Suppressor macrophage treated with lipopolysaccharide for 4 hours (primary cell): ENCODE measurements at places on chromosomes 11 and 22.

DNA sequence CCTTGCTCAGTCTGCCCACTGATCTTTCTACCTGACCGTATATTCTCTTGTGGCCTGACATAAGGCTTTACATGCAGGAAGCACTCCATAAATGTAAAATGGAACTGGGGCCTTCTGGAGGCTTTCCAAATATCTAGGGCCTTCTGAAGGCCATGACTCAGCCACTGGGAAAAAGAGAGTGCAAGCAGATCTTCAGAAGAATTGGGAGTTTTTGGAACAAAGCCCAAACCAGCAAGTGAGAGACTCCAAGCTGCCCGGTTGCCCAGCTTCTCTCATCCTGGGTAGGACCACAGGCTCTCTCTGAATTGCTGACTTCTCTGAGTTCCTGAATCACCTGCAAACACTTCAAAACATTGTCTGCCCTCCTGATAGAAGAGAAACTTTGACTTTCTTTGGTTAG lies 107.9 kb upstream of the BMAL1 start:
- peak; percentile 10 for DNase-seq

DNA sequence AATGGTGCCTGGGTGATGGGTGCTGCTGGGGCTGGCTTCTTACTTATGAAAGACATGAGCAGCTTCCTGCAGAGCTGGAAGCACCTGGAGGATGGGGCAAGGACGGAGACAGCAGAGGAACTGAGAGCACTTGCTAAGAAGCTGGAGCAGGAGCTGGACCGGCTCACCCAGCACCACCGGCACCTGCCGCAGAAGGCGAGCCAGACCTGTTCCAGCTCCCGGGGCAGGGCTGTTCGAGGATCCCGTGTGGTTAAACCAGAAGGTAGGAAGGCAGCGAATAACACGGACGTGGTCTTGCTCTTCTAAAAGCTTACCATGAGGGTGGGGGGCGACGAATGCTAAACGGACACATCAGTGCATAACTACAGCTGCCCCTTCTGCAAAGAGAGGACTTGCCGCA lies 9.3 kb downstream of the APOL5 start:
- no peak for DNase-seq

GRCh38 chr22:24060375-24060788 lies 49.3 kb downstream of the CABIN1 start:
- no peak for DNase-seq

- no peak for DNase-seq
Observed at GRCh38 chr11:27716835-27717234, 16.6 kb upstream of the BDNF start.

DNA sequence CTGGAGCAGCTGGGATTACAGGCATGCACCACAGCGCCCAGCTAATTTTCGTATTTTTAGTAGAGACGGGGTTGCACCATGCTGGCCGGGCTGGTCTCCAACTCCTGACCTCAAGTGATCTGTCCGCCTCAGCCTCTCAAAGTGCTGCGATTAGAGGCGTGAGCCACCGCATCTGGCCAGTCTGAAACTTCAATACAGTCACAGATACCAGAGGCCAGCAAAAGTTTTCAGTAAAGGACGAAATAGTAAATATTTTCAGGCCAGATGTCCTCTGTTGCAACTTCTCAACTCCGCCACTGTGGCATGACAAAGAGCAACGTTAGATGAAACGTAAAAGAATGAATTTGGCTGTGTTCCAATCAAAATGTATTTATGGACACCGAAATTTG lies 403.6 kb downstream of the MN1 start:
- DNase-seq, result no peak

GRCh38 chr11:86978247-86978646 lies 23.1 kb upstream of the FZD4 start:
- peak; percentile 19 for DNase-seq

DNA sequence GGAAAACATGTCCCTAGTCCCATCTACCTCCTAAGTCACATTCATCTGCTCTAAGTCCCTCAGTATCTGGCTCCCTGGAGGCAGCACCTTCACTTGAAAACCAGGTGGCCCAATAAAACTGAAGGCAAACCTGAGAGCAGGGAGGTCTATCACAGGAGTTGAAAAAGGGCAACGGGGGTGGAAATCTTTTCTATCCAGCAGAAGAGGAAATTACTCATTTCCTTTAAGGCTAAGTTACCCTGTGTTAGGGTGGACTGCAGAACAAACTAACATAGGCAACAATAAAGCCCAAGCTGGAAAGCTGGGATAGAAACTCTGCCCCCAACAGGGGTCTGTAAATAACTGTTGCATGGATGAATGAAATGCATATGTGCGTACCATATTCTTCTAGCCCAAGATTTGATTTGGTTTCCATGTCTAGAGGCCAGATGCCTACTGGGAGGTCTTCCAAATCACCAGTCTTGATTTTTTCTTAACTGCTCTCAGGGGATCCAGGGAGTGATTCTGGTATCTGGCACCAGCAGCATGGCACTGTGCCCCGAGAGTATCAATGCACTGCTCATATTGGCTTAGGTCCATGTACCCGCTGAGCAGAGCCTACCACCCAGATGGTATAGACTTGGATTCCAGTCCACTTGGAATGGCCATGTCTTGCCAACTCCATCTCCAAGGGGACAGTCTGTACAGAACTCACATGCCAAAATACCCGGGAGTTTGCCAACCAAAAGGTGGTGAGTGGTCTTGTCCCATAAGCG lies 350.0 kb upstream of the NCAM1 start:
- no peak for DNase-seq

DNA sequence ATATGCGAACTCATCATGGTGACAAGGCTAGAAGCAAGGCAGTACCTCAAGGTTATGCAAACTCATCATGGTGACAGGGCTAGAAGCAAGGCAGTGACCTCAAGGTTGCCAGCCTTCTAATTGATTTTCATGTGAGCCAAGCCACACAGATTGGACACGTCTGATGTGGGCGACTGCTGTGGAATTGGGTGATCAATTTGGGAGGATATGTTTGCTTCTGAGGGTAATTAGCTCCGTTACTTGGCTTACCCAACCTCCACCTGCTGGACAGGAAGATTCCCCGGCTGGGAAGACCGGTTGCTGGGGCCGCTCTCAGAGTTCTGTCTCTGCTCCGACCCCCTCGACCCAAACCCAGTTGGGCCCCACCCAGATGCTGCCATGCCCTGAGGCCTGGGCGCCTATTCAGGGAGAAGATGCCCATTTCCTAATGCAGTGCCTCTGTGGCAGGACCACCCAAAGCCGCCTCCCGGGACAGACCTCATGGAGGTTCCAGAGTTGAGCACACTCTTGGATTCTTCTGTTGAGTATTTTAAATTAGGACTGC lies 69.9 kb upstream of the SHANK2 start:
- no peak for DNase-seq

GRCh38 chr22:41052661-41053490 lies 39.5 kb upstream of the EP300 start:
- no peak for DNase-seq

DNA sequence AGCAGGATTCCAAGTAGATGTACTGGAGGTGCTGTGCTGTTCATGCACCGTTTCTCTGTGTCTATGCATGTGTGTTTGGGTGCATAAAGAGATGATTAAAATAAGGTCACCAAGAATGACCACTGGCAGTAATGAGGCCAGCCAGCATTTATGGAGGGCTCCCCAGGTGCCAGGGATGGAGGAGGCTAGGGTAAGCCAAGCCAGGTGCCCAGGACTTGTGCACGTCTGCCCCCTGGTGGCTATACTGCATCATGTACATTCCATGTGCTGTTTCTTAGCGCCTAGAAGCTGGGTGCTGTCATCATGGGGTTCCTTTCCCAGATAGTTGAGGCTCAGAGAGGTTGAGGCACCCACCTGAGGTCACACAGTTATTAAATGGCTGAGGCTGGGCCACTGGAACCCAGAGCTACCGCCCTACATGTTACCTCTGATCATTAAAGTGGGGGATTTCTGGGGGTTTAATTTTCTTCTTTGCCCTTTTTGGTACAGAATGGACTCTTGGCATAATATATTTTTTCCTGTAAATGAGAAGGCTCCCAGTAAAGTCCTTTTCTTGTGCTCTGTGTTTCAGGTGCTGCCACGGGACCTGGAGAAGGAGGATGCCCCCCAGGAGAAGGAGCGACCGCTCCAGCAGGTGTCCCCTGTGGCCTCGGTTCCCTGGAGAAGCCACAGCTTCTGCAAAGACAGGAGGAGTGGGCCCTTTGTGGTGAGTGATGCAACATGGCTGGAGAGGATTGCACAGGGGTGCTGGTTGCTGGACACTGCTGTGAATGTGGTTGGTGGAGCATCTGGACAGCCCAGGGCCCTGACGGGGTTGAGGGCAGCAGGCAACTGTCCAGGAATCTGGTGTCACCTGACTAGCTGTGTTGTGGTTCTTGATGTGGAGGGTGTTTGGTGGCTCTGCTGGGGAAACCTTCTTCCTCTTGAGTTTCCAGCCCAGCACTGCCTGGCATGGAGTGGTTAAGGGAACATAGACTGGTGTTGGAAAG lies 96.4 kb downstream of the KIAA1671 start:
- peak; percentile 79 for DNase-seq

DNA sequence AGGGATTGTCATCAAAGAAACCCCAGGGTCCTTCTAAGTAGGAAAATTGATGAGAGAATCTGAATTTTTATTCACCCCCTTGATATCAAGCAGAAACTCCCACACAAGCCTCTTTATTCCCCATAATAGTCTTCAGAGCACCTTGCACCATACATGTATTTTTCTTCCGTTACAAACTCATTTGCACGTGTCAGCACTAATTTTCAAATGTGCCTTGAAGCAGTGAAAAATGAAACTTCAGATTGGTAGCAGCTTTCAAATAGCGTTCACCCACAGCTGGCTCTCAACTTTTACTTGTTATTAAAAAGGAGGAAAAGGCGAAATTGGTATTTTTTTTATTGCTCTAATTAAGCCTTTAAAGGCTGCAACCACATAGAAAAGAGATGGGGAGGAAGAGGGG lies 343.0 kb upstream of the TENM4 start:
- no peak for DNase-seq

DNA sequence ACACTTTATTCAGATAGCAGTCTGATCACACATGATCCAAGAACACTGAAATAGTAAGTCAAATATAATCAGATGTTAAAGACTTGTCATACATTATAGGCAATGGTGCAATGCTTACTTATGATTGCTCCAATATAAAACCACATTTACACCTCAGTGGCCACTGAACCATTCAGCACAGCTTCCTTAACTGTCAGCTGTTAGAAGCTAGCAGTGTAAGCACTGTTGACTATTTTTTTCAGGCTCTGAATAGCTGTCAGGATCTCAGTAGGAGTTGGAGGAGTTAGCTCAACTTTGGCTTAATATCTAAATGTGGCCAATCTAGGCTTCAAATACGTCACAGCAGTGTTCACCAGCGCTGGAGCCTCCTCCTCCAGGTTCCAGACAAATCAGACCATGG lies 36.6 kb downstream of the METTL15 start:
- DNase-seq, result no peak

DNA sequence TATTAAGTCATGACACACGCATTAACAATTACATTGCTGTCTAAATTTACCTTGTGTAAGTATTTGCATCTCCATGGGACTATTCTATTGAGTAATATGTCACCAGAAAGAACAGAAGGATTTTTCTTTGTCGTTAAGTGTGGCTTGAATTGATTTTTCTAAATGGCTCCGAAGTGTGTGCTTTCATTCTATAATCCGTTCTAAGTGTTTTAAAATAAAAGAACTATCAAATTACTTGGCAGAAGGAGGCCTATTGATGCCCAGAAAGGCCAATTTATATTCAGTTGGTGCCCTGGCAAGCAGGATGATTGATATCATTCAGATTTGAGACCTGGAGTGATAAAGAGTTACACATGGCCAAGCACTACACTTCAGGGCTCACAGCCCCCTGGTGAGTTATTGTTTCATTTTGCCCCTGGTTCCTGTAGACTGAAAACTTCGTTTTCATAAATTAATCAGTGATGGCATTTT lies 538.9 kb upstream of the ANO5 start:
- no peak for DNase-seq

DNA sequence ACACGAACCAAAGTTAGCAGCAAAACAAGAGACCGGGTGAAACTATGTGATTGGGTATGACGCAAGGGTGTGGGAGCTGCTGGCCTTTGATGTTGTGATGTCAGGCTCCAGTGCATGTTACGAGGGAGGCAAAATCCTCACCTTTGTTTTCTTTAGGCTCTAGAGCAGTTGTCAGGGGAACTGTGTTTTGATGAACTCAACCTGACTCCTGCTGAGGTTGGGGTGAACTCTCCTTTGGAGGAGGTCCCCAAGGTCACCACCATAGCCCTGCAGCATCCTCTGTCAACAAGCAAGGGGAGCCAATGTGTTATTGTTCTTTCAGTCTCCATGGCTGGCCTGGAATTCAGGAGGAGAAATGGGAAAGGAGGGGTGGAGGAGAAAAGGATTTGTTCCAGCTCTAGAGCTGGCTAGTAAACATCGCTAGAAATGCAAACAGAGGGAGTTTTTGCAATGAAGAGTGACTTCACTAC lies 33.8 kb downstream of the RASSF10 start:
- DNase-seq, result no peak

GRCh38 chr11:2886191-2886894 lies 768 bp upstream of the CDKN1C start:
- no peak for DNase-seq

DNA sequence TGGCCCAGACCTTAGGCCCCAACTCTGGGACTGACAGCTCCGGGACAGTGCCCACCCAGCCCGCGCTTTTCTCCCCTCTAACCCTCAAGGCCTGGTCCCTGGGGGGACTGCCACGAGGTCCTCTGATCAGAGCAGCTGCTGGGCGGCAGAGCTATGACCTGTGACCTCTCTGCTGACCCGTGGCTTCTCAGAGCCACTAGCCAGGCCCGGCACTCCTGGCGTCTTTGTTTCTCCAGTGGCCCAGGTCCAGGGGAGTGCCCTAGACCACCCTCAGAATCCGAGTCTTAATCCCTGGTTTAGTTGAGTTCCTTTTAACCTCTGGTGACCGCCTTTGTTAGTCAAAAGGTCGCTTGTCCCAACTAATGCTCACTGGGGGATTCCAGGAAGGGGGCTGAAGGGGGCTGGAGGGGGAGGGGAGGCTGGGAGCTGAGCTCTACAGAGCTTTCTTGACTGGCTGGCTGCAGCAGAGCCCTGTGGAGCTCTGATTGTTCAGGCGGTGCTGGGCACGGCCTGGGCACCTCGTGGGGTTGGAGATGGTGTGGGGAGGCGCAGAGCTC lies 1.2 kb downstream of the FBLN1 start:
- DNase-seq, result no peak

GRCh38 chr11:92384358-92384757 lies 159.7 kb downstream of the FAT3 start:
- no peak for DNase-seq

GRCh38 chr11:19441752-19442553 lies 201.2 kb upstream of the E2F8 start:
- DNase-seq, result no peak

GRCh38 chr11:16924826-16925560 lies 89.2 kb downstream of the PLEKHA7 start:
- DNase-seq, result no peak

DNA sequence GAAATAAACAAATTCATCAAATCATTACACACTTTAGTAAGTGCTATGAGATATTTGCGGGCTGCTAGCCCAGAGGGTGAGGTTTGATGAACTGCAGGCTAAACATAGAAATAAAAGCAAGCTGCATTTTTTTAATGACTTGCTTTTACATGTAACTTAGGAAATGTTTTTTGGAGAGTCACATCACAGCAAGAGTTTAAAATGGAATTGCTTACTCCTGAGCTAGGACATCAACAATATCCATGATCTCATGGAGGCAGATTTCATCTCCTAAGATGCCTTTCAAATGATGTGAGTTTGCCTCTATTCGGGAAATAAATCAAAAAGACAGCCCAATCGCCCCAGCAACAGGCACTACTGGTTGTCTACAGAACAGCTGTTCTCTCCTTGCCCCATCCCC lies 73.4 kb upstream of the CD44 start:
- no peak for DNase-seq

GRCh38 chr11:808427-809286 lies 1.1 kb upstream of the RPLP2 start:
- no peak for DNase-seq

- DNase-seq, result no peak
Observed at GRCh38 chr22:46352276-46352675, 16.8 kb downstream of the TRMU start.
